ENCODE measurements at places on chromosomes 1 and 21.

GRCh38 chr1:222996310-222996975 is 146.6 kb downstream of the TLR5 start:
- DNase-seq = no peak

- DNase-seq = no peak
Observed at GRCh38 chr1:14841456-14841855, 243.0 kb downstream of the KAZN start.

- peak; percentile 88 for DNase-seq
Observed at GRCh38 chr1:206503591-206504362, 3.6 kb upstream of the RASSF5 start.

DNA sequence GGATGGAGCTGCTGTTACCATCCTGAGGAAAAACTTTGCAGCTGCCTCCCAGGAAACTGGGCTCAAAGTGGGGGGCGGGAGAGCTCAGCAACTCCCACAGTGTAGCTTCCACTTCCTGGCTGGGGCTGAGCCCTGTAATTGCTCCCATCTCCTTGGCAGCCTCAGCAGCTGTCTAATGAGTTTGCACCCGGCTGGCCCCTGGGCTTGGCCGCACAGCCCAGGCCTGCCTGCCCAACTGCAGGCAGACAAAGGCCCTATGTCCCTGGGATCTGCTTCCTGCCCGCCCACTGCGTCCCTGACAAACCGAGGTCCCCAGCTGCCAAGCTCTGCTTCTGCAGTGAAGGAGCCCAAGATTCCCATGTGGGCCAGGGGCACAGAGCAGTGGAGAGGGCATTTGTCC is 30.1 kb downstream of the EDN2 start:
- no peak for DNase-seq

DNA sequence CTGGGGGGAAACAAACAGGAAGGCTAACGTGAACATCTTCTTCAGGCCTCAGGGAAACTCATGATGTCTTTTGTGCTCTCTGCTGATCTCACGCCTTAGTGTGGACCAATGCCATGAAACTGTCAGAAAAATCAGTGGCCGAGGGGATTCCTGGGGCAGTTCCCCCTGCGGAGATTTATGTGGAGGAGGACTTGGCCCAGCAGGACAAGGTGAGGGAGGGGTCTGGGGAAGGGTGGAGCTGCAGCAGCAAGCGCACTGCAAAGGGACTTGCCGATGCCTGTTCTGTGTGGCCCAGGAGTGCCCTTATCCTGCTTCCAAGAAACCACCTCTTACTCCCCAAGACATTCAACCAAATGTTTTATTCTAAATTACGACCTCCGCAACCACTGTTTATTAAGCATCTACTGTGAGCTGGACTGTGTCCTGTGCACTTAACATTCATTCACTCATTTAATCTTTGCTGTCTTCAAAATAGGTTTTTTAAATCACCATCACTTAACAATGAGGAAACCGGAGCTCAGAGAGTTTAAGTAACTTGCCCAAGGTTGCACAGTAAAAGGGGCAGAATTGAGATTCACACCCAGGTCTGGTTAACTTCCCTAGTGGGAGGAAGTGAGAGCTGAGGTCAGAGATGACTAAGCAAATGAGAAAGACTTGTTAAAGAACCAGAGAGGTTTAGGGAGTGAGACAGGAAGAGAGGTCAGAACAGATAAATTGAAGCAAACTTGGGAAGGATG is 49.7 kb downstream of the FHAD1 start:
- DNase-seq = no peak
